NCI-H446 treated with DMSO at 0.1 percent for 48 hours (cell line): ENCODE measurements at places on chromosomes 4 and X.

DNA sequence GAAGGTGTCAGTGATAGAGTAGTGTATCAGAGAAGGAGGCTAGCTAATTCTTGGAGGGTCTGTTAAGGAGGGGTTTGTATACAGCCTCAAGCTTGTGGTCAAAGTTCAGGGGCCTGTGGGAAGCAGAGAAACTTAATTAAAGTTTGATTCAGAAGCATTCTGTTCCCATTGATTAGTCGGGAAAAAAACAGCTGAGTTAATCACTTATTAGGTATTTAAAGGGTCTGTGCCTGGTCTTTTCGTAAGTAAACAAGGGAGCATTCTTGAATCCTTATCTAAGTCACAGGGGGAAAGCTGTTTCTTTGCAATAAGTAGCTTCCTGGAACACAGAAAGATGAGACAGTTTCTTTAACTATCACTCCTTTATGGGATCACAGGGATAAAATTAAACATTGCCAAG is 492.1 kb downstream of the PCDH10 start:
- no peak for DNase-seq

GRCh38 chrX:20378233-20378920 is 111.7 kb upstream of the RPS6KA3 start:
- no peak for DNase-seq

DNA sequence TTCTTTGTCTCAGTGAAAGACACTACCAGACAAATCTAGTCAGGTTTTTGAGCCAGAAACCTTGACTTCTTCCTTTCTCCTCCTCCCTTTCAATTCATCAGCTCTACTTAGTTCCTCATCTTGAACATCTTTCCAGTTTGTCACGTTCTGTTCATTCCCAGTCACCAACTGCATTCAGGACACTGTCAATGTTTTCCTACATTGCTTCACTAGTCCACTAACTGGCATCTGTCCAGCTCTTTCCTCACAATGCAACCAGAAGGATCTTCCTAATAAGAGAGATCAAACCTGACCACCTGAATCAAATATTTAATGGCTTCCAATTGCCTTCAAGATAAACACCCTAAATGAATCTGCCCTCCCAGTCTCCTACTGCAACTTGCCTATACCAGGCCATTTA is 52.5 kb downstream of the SYNPO2 start:
- no peak for DNase-seq

- DNase-seq = no peak
Measured at GRCh38 chr4:182918791-182919302, 1.7 kb upstream of the DCTD start.

- no peak for DNase-seq
Measured at GRCh38 chrX:137568741-137569469, 3.0 kb downstream of the ZIC3 start.

GRCh38 chr4:114577386-114577785 is 21.2 kb upstream of the UGT8 start:
- no peak for DNase-seq

DNA sequence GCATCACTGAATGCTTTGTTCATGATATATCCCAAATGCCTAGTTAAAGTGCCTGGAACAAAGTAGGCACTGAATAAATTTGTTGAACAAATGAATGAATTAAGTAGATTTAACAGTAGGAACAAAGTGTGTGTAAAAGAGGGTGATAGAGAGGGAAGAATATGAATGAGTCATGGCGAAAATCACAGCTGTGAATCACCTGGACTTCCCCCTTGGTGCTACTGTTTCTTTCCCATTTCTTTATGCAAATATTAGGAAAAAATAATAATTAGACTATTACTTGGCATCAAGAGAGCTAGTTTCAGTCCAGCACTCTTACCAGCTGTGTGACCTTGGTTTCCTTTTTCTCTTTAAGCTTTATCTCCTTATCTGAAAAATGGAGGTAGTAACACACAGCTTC is 9.2 kb downstream of the SPIN3 start:
- DNase-seq = no peak

- DNase-seq = no peak
Measured at GRCh38 chr4:4838936-4839810, 20.3 kb upstream of the MSX1 start.

GRCh38 chrX:154441984-154442707 is 1.8 kb upstream of the FAM50A start:
- DNase-seq = no peak

- DNase-seq = no peak
Measured at GRCh38 chrX:133645256-133645655, 230.0 kb upstream of the GPC4 start.

DNA sequence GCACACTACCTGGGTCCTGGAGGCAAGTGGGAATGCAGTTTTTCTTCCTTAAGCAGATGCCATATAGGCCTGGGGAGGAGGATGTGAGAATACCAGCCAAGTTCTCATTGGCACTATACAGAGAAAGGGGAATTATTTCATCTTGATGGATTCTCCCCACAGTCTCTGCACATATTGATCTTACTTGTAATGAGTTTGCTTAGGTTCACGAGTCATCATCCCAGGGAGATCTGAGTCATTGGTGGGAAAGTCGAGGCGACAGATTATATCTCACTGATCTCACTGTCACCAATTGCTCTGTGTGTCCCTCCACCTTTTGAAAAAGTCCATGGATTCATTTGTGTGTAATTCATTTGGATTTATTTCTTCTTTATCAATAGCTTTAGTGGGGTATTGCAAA is 156.8 kb downstream of the AR start:
- DNase-seq = no peak

- DNase-seq = no peak
Measured at GRCh38 chr4:73589887-73590801, 30.1 kb downstream of the RASSF6 start.

- no peak for DNase-seq
Measured at GRCh38 chr4:84967243-84967690, 777 bp upstream of the WDFY3 start.

DNA sequence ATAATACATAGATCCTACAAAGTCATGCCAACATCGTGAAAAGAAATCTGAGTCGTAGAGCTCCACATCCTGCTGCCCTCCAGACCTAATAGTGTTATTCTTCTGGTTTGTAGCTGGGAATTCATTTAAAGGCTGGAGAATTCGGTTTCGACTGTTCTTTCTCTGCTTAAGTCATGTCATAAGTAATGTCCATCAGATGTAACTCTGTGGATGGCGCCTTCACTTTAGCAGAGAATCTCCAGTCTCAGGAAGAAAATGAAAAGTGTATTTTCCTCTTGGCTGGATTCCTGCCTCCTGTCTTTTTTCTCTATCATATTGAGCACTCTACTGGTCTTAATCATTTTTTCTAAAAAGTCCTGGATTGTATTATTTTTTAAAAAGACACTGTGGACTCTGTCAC is 117.0 kb downstream of the PALLD start:
- no peak for DNase-seq

DNA sequence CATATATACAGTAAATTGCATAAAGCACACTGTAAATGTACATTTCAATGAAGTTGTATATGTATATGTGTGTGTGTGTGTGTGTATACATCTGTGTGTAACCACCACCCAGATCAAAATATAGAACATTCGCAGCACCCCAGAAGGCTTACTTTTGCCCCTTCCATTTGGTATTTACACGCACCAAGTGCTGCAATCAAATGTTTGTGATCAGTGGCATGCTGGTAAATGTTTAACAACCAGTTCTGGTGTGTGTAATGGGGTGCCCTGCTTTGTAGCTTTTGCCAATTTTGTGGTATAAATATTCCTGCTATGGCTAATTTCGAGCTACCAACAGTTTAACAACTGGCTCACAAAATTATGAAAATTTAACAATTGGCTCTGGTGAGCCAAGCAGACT is 101.3 kb downstream of the RTL5 start:
- DNase-seq = no peak

DNA sequence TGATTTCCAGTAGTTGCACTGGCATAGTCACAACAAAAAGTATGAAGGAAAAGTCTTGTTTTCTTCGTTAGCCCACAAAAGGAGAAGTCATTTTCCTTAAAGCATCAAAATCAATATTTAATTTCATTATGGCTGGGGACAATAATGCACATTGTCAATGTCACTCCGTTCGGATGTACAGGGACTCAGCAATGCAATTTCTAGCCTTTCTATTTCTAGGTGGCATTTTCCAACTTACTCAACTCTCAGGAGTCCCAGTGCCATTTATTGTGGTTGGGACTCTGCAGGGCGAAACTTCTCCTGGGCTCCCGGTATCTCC is 99.6 kb downstream of the CEP135 start:
- DNase-seq = no peak

DNA sequence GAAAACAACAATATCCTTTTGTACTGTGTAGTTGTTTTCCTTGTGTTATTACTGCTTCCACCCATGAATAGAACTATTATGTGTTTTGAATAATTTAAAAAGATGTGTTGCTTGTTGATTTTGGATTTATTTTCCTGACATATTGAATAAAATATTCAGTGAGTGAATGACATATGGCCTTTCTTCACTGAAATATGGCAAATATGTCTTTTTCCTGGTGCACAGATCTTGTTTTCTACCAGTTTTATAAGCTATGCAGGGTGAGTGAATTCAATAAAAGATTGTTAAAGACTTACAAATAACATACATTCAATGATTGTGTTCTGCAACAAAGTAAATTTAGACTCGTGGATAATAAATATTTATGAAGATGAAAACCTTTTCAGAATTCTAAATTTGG is 1216.3 kb upstream of the ADGRL3 start:
- no peak for DNase-seq

- no peak for DNase-seq
Measured at GRCh38 chrX:14939644-14940043, 66.4 kb downstream of the MOSPD2 start.

DNA sequence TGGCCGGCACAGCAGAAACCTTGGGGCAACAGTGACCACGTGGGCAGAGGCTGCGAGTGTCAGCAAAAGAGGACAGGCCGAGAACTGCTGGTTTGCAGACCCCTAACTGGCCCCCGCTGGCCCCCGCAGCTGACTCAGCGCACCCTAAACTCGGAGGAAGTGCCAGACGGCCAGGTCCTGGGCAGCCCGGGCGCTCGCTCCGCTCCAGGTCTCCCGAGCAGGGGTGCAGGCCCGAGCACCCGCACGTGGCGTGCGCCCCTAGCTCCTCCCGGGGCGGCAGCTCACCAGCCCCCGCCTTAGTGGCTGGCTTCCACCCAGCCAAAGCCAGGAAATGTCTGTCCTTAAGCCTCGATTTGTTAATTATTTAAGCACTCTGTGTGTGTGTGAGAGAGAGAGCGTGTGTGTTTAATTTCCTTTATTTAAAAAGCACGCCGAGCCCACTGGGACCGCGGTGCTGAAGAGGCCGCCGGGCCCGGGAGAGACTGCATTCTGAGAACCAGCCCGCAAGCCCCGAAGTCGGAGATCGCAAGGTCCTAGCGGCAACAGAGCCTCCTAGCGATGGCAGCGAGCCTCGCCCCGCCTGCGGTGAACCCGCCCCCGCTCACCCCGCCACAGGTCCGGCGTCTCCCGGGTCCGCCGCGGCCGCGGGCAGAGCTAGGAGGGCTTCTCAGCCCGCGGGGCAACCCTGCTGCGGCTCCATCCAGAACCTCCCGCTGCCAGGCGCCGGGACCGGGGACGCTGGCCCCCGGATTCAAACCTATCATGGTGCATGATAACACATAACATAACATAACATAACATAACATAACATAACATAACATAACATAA is 45.9 kb upstream of the CDKN2AIP start:
- no peak for DNase-seq

DNA sequence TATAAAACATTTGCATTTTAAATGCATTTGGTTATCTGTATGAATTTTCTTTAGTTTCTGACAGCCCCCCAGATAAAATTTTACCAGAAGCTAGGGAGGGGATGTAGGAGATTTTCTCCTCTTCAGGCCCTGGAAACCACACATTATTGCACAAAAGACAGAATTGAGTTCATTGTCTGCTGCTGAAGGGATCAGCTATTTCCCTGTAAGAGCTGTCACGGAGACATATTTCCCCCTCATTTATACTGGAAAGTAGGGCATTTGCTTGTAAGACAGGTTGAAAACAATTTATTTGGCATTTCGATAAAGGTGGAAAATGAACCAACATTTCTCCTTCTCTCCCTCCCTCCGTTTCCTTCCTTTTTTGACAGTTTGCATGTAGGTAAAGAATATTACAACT is 241.3 kb upstream of the LCORL start:
- DNase-seq = no peak

GRCh38 chr4:19026281-19026680 is 1004.7 kb upstream of the LCORL start:
- peak; percentile 76 for DNase-seq

DNA sequence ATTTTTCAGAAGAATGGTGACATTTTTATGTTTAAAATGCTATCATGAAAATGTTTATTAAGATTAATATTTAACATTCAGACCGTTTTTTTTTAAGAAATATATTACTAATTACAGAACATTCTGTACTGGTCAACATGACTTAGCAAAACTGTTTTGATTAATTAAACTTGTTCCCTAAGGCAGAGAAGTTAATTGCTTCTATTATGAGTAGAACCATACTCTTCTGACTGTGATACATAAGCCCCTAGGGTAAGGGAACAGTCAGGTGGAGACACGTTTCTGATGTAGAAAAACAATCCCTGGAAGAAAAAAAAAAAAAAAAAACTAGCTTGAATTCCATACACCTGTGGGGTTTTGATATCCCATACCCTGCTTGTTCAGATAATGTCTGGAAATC is 97.4 kb downstream of the GPM6A start:
- no peak for DNase-seq

DNA sequence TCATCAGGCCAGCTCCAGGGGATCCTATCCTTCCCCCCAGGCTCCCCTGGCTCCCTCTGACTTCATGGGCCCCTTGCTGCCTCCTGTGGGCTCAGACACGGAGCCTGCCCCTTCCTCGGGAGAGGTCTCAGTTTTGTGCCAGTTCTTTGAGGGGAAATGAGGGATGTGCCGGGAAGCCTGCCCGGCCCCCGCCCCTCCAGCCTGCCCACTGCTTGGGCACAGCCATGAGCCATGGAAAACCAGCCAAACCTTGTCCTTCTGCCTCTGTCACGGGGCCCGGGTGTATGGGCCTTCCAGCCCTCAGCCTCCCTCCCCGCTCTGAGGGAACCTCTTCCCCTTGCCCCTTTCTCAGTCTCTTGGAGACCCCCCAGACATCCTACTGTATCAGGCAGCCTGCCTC is 6.8 kb downstream of the BGN start:
- peak; percentile 48 for DNase-seq

DNA sequence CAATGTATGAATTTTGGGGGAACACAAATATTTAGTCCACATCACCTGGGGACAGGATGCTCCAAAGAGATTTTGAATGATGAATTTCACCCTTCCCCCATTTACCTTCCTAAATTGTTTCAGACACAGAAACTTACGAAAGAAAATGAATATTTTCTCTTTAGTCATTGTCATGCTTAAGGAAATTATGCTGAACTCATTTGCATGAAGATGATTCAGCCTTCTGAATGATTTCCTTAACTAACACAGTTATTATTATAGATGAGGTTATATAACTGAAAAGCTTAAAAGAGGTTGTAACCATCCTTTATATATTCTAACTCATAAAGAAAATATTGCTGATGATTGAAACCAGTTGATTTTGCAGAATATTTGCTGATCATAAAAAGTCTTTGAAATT is 61.1 kb downstream of the KCNIP4 start:
- DNase-seq = no peak

- DNase-seq = no peak
Measured at GRCh38 chr4:33722254-33722653, 2522.1 kb downstream of the ARAP2 start.
